ENCODE measurements at places on chromosomes 5 and 9. TPM values are rescaled to one million over a fixed set of nuclear protein-coding genes. Genes with fewer than 3 reads are reported as not detected.
A peak's percentile ranks its signal among the peaks of the same experiment; 100 is the strongest.

Gene WDR38
- not detected for total RNA-seq

Gene SOHLH1
- not detected for total RNA-seq

Gene KCNV2
- total RNA-seq: 1.4 TPM

Gene C1QTNF2
- total RNA-seq: not detected

DNA sequence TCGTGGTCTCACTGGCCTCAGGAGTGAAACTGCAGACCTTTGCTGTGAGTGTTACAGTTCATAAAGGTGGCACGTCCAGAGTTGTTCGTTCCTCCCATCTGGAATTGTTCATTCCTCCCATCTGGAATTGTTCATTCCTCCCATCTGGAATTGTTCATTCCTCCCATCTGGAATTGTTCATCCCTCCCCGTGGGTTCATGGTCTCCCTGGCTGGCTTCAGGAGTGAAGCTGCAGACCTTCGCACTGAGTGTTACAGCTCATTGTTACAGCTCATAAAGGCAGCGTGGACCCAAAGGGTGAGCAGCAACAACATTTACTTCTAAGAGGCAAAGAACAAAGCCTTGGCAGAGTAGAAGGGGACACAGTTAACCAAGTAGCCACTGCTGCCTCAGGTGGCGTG lies 69.1 kb downstream of the GCNT1 start:
- no peak for DNase-seq

DNA sequence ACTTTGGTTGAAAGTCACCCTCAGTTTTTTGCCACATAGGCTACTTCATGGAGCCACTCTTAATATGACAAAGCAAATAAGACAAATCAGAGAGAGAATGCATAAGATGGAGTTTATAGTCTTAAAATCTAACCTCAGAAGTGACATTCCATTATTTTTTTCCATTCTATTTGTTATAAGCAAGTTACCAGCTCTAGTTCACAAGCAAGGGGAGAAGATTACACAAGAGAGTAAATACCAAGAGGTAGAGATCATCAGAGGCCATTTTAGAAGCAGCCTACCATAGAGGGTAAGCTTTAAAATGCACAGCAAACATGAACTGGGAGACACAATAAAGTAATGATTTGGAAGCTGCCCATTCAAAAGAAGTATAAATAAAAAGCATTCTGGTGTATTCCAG lies 651.3 kb upstream of the MEF2C start:
- DNase-seq: no peak

DNA sequence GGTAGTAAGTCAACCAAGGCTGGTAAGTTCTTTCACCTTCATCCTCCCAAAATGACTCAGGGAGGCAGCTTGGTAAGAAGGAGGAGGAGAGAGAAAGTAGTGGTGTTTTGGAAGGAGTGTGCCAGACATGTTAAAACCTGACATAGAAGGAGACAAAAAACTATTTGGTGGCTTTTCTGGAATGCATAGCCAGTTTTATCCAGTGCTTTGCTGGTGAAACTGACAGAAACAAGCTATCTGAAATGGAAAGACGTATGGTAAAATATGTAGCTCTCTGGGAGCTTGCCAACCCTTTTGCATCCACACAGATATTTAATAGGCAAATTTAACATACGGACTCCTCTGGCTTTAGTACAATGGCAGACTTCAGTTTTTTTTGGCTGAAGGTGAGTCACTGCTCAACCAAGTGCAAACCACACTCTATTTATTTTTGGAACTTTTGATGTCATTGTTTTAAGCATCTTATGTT lies 45.4 kb downstream of the RAB14 start:
- peak; percentile 46 for DNase-seq

DNA sequence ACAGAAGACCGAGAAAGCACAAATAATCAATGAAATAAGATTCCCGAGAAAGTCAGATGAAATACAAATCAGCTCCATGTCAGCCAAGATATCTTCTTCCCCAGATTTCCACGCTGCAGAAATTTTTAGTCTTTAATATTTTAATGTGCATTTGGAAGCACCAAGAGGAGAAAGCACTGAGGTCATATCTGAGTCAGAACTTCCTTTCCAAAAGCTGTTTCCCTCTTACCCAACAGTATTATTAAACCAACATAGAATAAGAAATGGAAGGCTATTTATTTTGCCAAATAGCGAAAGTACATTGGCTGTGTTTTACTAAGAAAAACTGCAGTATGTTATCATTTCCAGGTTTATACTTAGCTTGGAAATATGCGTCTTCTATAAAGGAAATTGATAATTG lies 772.1 kb upstream of the CDH9 start:
- no peak for DNase-seq

DNA sequence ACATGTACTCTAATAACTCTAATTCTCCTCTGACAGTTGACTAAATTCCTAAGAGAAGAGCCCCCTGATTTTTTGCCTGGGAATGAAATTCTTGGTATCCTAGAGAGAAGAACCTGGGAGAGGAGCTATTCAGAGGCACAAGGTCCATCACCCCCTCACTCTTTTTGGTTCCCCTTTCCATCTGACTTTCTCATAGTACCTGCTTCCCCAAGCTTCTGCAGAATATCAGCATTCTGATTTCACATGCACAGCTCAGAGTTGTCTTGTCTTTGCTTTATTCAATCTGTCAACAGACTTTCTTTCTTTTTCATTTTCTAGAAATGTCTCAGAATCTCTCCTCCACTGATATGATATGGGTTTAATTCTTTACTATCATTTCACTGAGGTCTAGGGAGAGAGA lies 141.5 kb upstream of the FBXL17 start:
- no peak for DNase-seq

GRCh38 chr5:165881259-165881658 lies 2375.8 kb downstream of the MAT2B start:
- no peak for DNase-seq

DNA sequence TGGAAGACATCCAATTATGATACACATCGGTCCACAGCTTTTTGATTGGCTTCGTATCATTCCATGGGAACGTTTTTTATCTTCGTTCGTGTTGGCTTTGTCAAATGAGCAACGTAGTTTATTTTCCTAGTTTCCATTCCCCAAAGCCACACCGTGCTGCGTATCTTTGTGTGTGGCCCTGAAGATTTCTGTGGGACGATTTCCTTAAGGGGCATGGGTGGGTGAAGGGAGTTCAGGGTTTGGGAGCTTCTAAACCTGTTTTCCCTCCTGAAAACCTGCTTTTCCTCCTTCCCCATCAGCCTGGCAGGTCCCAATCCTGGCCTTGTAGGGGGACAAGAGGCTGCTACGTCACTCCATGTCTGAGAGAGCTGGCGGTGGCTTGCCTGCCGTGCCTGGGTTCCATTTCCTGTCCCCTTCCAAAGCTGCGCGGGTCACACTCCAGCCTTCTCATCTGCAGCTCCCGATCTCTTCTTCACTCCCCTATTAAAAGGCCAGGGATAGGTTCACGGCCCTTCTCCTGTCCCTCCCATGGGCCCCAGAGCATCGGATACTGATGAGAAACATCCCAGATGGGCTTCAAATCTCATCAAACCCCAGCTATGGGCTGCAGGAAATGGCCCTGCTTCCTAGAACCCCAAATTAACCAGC lies 23.5 kb upstream of the ASS1 start:
- no peak for DNase-seq

DNA sequence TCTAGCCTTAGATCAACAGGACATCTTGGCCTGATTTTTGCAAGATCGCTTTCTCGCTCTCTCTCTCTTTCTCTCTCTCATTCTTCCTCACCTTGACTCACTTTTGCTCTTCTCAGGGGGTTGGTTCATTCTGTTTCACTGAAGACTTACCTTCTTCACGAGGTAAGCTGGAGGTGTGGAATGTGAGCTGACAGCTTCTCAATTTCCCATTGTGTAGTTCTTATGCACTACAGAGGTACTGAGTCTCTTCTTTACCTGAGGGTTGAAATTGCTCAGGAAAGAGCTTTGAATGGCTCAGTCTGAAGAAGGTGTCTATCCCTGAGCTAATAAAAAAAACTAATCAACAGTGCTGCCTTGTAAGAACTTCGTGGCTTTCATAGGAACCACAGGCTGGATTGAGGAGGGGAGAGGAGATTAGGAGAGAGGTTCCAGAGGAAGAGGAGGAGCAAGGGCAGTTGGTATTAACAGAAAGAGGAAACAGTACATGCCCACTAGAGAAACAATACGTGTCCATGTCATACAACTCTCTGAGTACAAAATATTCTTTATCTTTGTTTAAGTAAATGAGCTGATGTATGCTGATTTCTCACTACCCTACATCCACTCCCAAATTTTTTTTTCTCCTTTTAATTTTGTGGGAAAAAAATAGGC lies 192.2 kb downstream of the TMEM167A start:
- DNase-seq: no peak

DNA sequence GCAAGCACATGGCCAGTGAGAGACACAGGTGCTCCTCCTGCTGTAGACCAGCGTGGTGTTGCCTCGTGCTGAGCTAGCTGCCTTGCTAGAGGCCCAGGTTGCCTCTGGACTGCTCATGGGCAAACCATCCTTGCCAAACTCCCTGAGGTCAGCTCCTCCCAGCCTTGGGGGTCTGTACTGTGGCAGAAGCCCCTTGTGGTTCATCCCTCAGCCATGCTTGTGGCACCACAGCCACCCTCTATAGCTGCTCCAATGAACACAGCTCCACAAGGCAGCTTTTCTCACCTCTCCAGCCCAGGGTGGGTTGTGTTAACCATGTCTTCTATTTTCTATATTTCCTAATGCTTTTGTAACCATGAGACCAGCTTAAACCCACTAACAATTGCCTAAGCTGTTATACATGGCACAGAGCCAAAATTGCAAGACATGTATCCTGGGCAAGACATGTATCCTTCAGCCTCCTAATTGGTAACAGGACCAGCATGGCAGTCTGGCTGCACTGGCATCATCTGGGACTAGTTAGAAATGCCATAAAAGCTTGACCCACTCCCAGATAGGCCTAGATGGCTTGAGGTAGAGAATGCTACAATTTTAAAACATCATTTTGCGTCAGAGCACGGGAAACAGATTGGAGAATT lies 183.1 kb upstream of the S1PR3 start:
- no peak for DNase-seq

DNA sequence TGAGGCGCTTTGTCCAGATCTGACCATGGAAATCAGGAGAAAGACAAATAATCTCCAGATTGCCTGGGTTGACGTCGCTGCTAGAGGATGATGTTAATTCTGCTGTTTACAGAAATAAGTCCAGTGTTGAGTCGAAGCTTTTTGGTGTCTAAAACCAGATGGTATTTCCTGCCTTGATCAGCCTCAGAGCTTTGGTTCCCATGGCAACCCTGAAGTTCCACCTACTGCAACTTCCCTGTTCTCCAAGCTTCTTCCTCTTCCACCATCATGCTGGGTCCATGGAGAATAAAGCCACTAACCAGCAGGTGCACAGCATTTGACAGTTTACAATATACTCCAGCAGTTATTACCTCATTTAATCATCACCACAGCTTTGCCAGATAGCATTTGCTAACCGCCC lies 18.0 kb upstream of the GABBR2 start:
- no peak for DNase-seq

DNA sequence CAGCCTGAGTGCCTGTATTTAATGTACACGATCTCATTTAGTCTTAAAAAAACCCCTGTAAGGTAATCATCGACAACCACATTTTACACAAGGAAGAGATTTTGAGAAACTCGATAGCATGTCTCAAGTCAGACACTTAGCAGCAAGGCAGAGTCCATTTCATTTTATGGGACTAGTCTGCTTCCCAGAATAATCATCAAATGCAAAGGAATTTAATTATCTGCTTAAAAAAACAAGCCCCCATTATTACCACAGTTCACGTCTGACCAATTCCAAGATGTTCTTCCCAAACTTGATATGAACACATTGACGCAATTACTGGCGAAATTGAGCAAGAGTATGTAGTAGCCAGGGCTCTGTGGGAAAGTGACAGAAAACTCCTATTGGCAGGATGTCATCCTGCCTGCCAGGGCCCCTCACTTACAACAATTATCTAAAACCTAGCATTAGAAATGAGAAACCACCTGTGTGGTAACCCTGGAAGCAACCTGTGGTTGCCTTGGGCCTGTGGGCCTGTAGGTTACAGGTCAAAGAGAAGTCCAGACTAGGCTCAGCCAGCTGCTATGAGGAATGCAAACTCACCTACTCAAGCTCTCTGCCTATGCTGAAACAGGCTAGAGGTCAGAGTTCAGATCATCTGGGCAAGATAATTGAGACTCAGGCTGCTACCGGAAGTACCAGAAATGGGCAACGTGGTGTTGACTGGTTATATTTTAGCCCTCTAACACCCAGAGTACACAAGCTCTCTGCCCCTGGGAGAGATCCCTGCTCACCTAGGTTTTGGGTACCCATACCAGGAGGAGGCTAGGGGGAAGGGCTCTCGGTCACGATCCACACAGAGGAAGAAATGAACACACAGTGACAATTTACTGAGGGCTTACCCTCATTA lies 1.6 kb downstream of the B4GALT1 start:
- peak; percentile 43 for DNase-seq

DNA sequence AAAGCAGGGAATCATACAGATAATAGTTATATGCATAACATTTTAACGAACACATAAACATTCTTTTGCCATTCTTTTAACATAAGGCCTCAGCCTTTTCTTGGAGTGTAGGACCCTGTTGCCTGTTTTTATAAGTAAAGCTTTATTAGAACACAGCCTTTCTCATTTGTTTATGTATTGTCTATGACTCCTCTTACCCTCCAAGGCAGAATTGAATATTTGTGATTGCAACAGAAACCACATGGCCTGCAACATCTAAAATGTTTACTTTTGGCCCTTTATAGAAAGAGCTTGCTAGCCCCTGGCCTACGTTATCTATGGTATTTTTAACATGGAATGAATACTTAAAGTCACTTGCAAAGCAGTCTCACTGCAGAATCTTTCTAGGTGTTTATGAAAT lies 2.6 kb downstream of the SLC31A1 start:
- no peak for DNase-seq

DNA sequence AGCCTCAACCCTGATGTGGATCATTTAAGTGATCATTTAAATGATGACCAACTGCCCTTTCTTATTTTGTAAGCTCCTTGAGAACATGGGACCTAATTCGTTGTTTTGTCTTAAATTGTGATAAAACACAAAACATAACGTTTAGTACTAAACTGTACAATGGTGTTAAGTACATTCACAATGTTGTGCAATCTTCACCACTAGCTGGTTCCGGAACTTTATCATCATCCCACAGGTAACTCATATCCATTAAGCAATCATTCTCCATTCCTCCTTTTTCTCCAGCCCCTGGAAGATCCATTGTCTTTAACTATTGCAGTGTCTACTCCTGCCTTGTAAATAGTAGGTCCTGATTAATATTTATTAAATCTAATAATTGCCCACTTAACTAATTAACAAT lies 460.5 kb upstream of the BRINP1 start:
- DNase-seq: no peak

DNA sequence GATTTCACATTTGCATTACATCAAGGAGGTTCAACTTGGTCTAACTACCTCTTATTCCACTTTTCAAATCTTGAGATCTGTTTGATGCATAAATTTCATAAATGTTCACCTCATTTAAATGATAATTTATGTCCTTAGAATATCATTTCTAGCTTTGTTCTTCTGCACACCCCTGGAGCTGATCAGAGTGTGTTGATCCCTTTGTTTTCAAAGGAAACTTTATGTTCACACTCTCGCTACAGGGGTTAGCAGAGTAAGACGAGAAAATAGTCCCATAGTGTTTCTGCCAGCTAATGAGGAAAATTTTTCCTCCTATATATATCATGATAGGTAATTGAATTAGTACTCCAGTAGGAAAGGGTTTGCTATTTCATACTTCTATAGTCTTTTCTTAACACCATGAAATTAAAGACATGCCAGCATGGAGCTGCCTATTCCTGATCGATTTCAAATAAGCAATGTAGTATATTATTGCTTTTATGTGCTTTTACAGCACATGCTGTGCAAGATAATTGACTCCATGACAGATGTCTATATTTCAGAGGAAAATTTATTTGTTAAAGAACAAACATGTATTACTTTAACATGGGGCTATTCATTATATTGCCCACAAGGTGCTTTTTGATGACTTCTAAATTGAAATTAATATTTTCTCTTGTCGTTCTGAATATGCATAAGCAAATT lies 4.8 kb upstream of the PAM start:
- no peak for DNase-seq

All from prostate gland (tissue), 2 donors.